ENCODE measurements at places on chromosomes 5 and 9.

- DNase-seq, result no peak
These were observed 17.2 kb upstream of the GDA start for GRCh38 chr9:72132052-72132451.

DNA sequence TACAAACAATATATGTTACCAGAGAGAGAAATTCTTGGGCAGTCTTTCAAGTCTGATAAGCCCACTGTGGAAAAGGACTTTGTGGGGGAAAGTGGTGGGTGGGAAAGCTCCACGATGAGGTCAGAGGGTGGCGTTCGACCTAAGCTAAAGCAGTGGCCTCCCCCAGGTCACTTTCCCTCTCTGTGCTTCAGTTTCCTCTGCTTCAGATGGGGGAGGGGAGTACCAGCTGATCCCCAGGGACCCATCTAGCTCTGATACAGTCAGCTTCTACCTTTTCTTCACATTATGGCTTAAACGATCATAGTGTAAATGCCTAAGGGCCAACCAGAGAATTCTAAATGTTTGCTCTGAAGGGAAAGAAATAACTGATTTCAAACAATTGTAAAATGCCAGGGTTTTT lies 36.6 kb upstream of the ARSB start:
- DNase-seq, result no peak

GRCh38 chr9:83299571-83299970 lies 236.6 kb upstream of the RASEF start:
- no peak for DNase-seq

DNA sequence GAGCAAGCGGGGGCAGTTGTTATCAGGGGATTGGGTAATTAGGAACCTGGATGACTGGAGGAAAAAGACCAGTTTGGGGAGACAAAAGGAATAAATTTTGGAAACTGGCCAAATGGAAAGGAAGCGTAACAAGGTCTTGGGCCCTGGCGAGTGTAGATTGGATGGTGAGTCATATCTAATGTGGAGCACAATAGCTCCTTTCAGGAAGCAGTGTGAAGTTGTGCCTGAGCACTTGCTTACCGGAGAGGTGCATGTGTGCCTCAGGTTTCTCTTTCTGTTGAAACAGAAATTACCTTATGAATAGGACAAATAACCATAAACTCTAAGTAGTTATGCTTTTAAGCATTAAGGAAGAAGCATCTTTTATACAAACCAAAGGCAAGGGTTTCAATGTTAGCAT lies 176.4 kb downstream of the KIF4B start:
- no peak for DNase-seq

DNA sequence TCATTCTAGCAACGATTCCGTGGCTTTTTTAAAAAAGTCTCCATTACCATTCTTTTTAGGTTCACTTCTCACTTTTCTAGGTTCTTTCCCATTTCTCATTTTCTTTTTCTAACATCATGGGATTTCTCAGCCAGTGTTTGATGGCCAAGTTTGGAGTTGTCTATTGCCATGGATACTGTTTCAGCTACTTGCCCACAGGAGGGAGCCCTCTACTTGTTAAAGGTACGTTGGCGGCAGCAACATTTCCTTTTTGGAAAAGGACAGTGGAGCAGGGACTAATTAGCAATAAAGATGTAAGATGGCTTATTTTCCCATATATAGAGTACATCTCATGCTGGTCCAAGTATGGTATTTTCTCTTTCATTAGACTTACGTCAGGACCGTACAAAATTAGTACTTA lies 2257.5 kb upstream of the C9orf72 start:
- DNase-seq, result no peak

- DNase-seq, result no peak
These were observed 37.6 kb upstream of the ORM1 start for GRCh38 chr9:114285166-114285867.

DNA sequence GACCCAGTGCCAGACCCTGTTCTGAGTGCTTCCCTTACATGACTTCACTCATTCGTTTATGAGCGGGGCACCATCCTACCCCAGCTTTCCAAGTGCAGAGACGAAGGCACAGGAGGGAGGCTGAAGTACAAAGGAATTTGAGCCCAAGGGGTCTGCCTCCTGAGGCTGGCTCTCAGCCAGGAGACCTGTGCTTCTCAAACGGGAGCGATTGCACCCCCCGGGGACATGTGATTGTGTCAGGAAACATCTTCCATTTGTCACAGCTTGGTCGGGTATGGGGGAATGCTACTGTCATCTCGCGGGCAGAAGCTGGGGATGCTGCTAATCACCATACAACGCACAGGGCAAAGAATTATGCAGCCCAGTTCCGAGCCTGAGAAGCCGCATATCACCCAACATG lies 23.9 kb downstream of the ADCY2 start:
- DNase-seq, result no peak

DNA sequence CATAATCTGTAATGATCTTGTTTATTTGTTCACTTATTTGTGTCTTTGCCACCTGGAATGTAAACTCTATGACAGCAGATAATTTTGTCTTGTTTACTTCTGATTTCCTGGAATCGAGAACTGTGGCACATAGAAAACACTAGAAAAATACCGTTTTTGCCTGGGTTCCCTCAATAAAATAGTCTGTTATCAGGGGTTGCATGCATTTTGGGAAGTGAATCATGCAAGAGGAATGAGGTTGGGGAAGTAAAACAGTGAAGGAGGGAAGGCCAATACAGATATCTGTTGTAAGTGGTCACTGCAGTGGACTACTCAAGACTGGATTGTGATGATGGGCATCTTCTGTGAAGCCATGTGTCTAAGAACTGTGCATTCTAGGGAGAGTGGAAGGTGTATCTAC lies 45.2 kb upstream of the IL6ST start:
- no peak for DNase-seq

- no peak for DNase-seq
These were observed 1.6 kb downstream of the CARD19 start for GRCh38 chr9:93097511-93098201.

Data from activated T-helper 1 cell treated with Interleukin-2 at 50 U/mL for 16 hours (primary cell).